ENCODE measurements at places on chromosomes 7 and 10.

- DNase-seq = no peak
Measured at GRCh38 chr10:131921184-131921583, 20.4 kb downstream of the PPP2R2D start.

- DNase-seq = no peak
Measured at GRCh38 chr10:77504873-77505257, 132.7 kb downstream of the KCNMA1 start.

- no peak for DNase-seq
Measured at GRCh38 chr7:1642291-1642731, 27.8 kb upstream of the ELFN1 start.

DNA sequence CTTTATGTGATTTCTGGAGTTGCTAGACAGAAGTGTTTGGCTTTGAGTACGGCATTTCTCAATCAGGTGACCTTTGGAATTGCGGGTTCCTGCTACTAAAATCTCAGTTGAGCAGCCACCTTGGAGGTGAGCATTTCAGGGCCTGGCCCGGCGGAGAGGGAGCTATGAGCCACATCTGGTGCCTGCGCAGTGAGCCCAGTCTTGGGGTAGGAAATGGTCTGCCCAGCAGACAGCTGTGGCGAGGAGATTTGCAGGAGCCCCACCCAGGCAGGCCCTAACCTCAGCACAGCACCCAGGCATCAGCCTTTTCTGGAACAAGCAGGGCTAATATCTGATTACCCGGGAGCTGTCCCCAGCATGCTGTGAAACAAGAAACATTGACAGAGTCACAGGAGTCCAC, 547.9 kb upstream of the FOXK1 start:
- no peak for DNase-seq

GRCh38 chr10:75018251-75018650, 93.2 kb upstream of the SAMD8 start:
- no peak for DNase-seq

- peak; percentile 42 for DNase-seq
Measured at GRCh38 chr10:99431190-99431760, 851 bp upstream of the GOT1 start.

DNA sequence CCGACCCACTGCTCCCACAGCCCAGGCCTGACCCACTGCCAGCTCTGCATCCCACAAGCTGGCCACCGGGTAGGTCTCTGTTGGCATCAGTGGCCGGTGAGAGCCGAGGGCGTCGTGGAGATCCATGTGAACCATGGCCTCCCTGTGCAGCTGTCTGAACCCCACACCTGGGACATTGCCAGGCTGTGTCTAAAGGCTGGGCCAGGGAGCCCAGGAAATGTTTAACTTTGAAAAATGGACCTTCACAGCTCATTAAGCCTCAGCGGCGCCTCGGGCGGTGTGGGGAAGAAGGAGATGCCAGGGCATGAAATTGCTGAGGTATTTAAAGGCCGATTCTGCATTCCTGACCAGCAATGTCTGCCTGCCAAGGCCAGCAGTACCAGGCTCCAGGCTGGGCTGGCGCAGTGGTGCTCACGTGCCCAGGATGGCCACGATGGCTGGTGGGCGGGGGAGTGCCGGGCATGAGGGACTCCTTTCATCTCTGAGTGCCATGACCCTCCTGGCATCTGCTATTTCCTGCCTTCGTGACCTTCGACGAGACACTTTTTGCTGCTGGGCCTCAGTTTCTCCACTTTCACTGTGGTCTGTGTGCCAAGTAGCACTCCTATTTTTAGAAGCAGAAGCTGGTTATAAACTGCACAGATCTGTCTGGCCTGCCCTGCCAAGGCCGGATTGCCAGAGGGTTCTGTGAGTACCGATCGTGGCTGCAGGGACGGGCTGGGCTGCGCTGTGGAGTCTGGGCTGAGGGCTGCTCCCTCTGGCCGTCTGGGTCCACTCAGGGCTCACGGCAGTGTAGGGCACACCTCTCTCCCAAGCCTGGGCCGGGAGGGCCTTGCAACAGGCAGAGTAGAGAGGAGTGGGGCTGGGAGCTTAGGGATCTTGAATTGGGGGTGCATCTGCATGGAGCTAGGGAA, 21.8 kb downstream of the ELFN1 start:
- DNase-seq = no peak

DNA sequence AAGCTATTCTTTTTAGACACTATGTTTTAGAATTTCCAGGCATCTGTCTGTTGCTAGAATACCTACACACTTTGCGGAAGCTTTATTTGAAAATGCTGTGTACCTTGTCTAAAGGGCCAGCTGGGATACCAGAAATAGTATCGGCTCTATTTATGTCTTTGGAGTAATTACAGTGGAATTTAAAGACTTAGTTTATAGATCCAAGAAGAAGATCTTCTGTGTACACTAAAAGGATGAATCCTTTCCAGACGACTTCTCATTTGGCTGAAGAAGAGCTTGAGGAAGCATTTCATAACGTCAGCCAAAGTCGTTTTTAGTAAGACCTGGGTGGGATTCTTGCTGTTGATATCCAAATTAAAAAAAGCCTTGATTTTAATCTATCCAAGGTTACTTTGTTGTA, 365.9 kb downstream of the INHBA start:
- DNase-seq = no peak

DNA sequence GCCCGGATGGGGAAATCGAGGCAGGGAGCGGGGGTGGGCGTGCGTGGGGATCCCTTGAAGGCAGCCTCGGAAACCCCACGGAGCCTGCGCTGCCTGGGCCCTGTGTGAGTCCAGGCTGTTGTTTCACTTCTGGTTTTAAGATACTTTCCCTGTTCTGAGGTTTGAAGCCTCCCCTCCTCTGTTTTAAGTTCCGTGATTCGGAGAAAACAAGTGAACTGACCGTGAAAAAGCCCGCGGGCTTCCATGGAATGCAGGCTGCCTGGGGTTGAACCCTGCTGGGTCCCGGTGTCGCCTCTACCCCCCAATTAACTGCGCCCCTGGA, 401 bp downstream of the LRRC27 start:
- DNase-seq = no peak

- DNase-seq = no peak
Measured at GRCh38 chr10:68082872-68083271, 7.8 kb upstream of the HERC4 start.

- no peak for DNase-seq
Measured at GRCh38 chr10:97336446-97336845, 1.9 kb upstream of the FRAT2 start.

- DNase-seq = no peak
Measured at GRCh38 chr7:27513885-27514284, 148.8 kb downstream of the HIBADH start.

DNA sequence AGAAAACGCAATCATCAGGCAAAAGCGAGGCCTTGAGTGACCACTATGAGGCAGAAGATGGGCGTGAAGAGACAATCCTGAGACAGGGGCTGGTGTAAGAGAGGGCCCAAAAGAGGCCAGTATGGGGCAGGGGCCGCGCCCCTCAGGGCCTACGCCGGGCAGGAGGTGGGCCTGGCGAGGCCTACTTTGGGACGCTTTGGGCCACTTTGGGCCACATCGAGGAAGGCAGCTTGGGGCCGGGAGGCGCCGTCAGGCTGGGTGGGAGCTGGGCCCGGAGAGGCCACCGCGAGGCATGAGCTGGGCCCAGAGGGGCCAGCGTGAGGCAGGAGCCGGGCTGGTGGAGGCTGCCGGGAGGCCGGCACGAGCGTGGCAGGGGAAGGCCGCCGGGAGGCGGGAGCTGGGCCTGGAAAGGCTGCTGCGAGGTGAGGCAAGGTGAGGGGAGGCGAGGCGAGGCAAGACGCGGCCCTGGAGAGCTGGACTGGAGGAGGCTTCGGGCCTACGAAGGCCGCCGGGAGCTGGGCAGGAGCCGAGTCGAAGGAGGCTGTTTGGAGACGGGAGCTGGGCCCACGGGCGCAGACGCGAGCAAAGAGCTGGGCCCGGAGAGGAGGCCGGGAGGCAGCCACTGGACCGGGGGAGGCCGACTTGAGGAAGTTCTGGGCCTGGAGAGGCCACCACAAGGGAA, 171.3 kb downstream of the TPST1 start:
- DNase-seq = no peak

GRCh38 chr10:124993736-124994451, 52.0 kb downstream of the ZRANB1 start:
- DNase-seq = no peak

DNA sequence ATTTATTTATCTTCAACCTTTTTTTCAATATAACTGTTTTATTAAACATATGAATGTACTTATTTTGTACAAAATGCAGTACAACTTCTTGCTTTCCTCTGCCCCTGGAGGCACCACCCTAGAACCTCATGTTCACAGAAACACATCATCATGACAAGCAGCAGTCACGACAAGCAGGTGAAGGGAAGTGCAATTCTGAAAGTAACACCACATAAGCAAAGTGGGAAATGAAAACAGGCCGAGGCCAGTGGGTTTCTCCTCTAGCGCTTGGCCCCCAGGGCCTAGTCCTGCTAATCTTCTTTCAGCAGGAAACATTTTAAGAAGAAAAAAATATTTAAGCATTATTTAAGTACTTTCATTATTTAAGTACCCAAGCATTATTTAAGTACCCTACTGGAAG, 598.1 kb downstream of the SH2D4B start:
- no peak for DNase-seq

- DNase-seq = no peak
Measured at GRCh38 chr10:106825576-106826364, 338.7 kb downstream of the SORCS1 start.

- no peak for DNase-seq
Measured at GRCh38 chr7:69208276-69208675, 390.0 kb upstream of the AUTS2 start.

GRCh38 chr10:100826031-100826651, 80.8 kb downstream of the PAX2 start:
- DNase-seq = no peak

DNA sequence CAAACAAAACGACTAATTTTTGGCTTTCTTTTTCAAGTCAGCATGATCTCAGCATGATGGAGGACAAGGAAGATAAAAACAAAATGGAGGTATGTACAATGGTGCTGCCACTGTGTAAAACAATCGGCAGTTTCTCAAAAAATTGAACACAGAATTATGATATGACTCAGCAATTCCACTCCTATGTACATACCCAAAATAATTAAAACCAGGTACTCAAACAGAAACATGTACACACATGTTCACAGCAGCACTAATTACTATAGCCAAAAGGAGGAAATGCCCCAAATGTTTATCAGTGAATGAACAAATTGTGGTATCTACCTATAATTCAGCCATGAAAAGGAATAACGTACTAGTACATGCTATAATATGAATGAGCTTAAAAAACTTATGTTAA, 29.9 kb downstream of the SNX13 start:
- DNase-seq = no peak

DNA sequence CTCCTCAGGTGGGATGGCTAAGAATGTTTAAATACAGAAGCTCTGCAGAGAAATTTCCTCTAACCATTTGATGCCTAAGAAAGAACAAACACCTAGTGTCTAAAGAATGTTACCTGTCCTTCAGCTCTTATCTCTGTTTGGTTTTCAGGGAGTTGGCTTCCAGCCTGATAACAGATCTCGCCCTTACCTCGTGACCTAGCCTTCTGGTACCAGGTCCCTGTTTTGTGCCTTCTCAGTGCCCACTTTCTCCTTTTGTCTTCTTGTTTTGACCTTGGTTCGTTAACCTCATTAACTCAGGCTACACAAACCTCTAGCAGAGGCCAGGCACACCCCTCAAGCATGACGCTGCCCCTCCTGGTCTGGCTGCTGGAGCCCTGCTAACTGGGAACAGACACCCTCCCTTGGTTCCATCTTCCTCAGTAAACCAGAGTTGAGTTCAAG, 16.1 kb upstream of the RAB11FIP2 start:
- DNase-seq = no peak

- no peak for DNase-seq
Measured at GRCh38 chr7:135239263-135239662, 5.6 kb downstream of the STRA8 start.

DNA sequence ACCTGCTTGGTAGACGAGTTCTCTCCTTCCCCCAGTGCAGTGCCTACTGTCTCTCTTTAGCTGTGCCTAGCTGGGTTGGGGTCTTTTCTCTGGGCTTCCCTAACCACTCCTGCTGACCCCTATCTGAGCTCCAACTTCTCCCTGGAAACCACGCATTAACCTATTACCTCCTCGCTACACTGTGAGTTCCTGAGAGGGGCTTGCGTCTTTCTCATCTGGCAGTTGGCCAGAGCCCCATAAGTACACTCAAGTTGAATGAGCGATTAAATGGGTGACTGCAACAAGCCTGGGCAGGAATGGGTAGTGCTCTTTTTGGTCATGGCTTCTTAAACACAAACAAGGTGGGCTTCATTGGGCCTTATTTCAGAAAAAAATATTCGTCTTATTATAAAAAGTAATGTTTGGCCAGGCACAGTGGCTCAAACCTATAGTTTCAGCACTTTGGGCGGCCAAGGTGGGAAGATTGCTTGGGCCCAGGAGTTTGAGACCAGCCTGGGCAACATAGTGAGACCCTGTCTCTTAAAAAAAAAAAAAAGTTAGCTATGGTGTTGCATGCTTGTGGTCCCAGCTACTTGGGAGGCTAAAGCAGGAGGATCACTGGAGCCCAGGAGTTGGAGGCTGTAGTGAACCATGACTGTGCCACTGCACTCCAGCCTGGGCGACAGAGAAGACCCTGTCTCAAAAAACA, 41.4 kb downstream of the SYPL1 start:
- DNase-seq = no peak

DNA sequence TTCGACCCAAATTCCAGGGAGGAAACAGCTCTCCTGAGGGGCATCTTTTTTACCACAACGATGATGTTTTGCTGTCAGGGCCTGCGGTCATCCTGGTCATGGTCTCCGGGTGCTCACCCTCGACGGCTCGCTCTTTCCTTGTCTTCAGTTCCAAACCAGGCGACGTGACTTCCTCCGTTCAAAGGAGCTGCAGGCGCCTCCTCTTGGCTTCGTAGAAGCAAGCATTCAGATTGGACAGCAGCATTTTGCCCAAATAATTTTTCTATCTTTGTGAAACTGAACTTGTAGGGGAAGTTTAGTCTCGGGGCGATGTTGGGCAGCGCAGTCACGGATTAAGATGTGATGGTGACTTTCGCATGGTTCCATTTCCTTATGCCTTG, 208.9 kb downstream of the DNAJB6 start:
- no peak for DNase-seq

DNA sequence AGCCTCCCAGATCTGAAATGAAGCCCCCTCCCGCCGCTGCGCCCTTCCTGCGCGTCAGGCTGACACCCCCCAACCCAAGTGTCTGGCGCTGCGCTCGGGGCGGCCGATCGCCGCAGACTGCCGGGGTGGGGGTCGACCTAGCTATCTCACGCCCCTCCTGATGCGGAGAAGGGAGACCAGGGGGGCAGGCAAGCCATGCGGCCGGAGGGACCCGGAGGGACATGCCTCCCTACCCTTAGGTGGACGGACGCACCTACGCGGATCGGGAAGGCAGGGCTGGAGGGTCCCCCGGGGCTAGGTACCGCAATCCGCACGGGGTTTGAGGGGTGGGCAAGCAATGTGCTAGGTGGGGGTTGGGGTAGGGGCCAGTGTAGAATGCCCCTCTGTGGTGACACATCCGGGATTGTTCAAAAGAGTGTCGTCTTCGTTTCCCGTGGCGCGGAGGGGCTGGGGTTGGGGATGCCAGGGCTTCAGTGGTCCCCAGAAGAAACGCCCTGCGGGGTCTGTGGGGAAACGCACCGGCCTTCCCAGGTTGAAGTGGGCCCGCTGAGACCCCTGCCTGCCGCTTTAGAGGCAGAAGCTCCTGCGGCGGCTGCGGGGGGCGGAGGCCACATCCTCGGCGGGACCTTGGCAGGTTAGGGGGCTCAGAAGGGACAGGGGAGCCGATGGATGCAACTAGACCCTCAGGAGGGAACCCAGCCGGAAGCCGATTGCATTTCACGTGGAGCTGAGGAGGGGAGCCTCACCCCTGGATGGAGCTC, 913 bp downstream of the ADCYAP1R1 start:
- DNase-seq = no peak

- DNase-seq = no peak
Measured at GRCh38 chr7:69213878-69214277, 384.4 kb upstream of the AUTS2 start.

- no peak for DNase-seq
Measured at GRCh38 chr7:135186841-135187253, 16.3 kb upstream of the CYREN start.

All from SK-N-DZ (cell line).